ENCODE measurements at places on chromosomes 16 and 17.

- DNase-seq = no peak
These were observed 46.6 kb upstream of the GSG1L start for GRCh38 chr16:28110074-28110473.

GRCh38 chr16:88113545-88114045, 162.4 kb downstream of the BANP start:
- no peak for DNase-seq

DNA sequence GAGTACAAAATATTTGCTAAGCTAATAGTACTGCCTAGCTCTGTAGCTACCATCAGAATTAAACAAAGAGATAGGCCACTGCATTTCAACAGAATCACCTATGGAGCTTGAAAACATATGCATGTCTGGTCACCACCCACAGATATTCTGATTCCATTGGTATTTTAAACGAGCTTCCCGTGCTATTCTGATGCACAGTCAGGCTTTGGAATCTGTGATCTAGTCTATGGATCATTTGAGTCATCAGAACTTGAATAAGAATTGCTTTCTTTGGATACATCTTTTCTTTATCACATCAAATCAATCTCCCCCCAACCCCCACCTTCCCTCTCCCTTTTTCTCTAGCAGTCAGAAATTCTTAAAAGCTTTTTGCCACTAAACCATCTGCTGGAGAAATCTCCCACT, 124.7 kb downstream of the NPIPB5 start:
- DNase-seq = no peak

- DNase-seq = no peak
These were observed 13.7 kb downstream of the PITPNC1 start for GRCh38 chr17:67390646-67391361.

GRCh38 chr16:5323284-5324141, 225.9 kb upstream of the EEF2KMT start:
- no peak for DNase-seq

- no peak for DNase-seq
These were observed 991 bp upstream of the MYH10 start for GRCh38 chr17:8631554-8631877.

GRCh38 chr16:13935408-13935807, 15.5 kb downstream of the ERCC4 start:
- no peak for DNase-seq

GRCh38 chr17:47210105-47210504, 957 bp downstream of the MYL4 start:
- no peak for DNase-seq

Measured in cortex of kidney (tissue), 1 donor.